ENCODE measurements at places on chromosomes 1 and 21. TPM values are rescaled to one million over a fixed set of nuclear protein-coding genes. Genes with fewer than 3 reads are reported as not detected.

LCE6A gene
- not detected for total RNA-seq

LCE1B gene
- total RNA-seq, result not detected

BRWD1 gene
- total RNA-seq, result 46.4 TPM

BEND5 gene
- total RNA-seq, result under 0.01 TPM

LZIC gene
- 41.8 TPM for total RNA-seq

KRTAP13-2 gene
- total RNA-seq, result not detected

CTTNBP2NL gene
- 13.2 TPM for total RNA-seq

RSRP1 gene
- 101 TPM for total RNA-seq

SYT11 gene
- total RNA-seq, result 59.5 TPM

VWA5B1 gene
- not detected for total RNA-seq

B4GALT2 gene
- 75.3 TPM for total RNA-seq

CASQ1 gene
- total RNA-seq, result under 0.01 TPM

OLIG1 gene
- not detected for total RNA-seq

C8A gene
- total RNA-seq, result not detected

AQP10 gene
- 0.19 TPM for total RNA-seq

PLXNA2 gene
- total RNA-seq, result 3.4 TPM

DNASE2B gene
- total RNA-seq, result not detected

GJA9 gene
- total RNA-seq, result not detected

STUM gene
- not detected for total RNA-seq

LCK gene
- total RNA-seq, result not detected

CELA2B gene
- not detected for total RNA-seq

KMO gene
- 0.56 TPM for total RNA-seq

ALDH9A1 gene
- total RNA-seq, result 116 TPM

FMN2 gene
- 73.6 TPM for total RNA-seq

RGS8 gene
- total RNA-seq, result 0.28 TPM

SH3D21 gene
- 8.5 TPM for total RNA-seq

A3GALT2 gene
- not detected for total RNA-seq

UBE2G2 gene
- 71.1 TPM for total RNA-seq

EIF2D gene
- 47.2 TPM for total RNA-seq

OR2G6 gene
- total RNA-seq, result not detected

NBPF3 gene
- total RNA-seq, result 23.7 TPM

TBCE gene
- total RNA-seq, result 39.5 TPM

CRP gene
- not detected for total RNA-seq

SPRR3 gene
- total RNA-seq, result not detected

TRIM17 gene
- under 0.01 TPM for total RNA-seq

DYNLT5 gene
- total RNA-seq, result 2.5 TPM

SELENON gene
- 10.0 TPM for total RNA-seq

OR2T2 gene
- not detected for total RNA-seq

PPCS gene
- total RNA-seq, result 52.7 TPM

ALX3 gene
- total RNA-seq, result not detected

NPL gene
- total RNA-seq, result 2.1 TPM

TIE1 gene
- total RNA-seq, result 6.3 TPM

ELAPOR1 gene
- 0.28 TPM for total RNA-seq

REN gene
- total RNA-seq, result not detected

MNDA gene
- not detected for total RNA-seq

TFB2M gene
- total RNA-seq, result 15.2 TPM

RNU5D-1 gene
- not detected for total RNA-seq

HAX1 gene
- total RNA-seq, result 149 TPM

TRAF3IP3 gene
- total RNA-seq, result not detected

EXTL1 gene
- total RNA-seq, result 0.58 TPM

MAN1A2 gene
- total RNA-seq, result 50.4 TPM

GPX7 gene
- total RNA-seq, result 30.4 TPM

All from regular cardiac myocyte (primary cell).